Neural crest cell (in vitro differentiated cells): ENCODE measurements at places on chromosomes 5 and 9.

- DNase-seq: no peak
Measured at GRCh38 chr5:94223235-94223634, 395.2 kb downstream of the KIAA0825 start.

- DNase-seq: no peak
Measured at GRCh38 chr5:180960209-180960608, 28.4 kb upstream of the BTNL3 start.

- DNase-seq: no peak
Measured at GRCh38 chr9:112605518-112605917, 112.4 kb downstream of the INIP start.

GRCh38 chr5:177447611-177448243, 1.1 kb downstream of the PRR7 start:
- DNase-seq: peak; percentile 58

- DNase-seq: no peak
Measured at GRCh38 chr9:136659861-136660784, 2.6 kb upstream of the EGFL7 start.

DNA sequence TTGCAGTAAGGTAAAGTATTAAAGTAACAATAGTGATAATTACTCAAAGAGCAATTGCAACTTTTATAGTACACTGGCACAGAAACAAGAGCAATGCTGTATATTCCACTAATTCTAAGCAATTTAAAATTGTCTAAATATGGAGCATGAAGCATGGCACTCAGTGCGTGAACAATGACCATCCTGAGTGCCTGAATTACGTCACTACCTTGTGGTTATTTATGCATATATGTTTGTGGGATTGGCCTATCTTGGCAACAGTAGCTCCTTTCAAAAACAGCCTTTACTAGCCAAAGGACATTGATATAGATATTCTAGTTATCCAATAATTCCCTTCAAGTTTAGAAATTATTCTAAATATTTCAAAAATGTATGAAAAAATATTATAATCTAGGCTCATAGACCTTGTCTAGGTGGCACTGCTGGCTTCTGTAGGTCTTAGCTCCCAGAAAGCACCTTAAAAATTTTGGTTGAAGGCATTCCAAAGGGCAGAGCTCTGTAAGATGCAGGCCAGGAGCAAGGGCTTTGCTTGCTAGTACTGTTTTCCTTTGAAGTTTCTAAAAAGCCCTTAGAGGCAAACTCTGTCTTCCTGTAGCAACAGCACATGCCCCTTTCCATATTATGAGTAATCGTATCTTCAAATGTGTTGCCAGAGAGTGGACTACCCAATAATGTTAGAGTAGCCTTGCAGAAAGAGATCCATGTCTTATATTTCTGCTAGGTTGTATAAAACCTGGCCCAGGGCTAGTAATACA, 719.3 kb downstream of the NR2F1-AS1 start:
- no peak for DNase-seq

GRCh38 chr5:132253008-132253441, 4.5 kb upstream of the PDLIM4 start:
- DNase-seq: no peak

DNA sequence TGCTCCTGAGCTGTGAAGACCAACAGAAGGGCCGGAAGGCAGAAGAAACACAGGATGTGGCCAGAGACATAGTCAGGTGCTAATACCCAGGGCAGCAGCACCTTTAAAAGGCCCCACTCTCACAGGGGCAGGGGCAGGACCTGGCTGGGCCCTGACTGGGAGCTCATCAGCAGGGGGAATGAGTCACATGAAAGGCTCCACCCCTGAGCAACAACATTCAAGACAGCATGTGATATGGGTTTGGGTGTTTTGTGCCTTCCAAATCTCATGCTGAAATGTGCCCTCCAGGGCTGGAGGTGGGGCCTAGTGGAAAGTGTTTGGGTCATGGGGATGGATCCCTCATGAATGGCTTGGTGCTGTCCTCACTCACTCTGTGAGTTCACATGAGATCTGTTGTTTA, 181.7 kb downstream of the ERCC6L2 start:
- no peak for DNase-seq

- DNase-seq: no peak
Measured at GRCh38 chr9:93086447-93087224, 9.4 kb upstream of the CARD19 start.

DNA sequence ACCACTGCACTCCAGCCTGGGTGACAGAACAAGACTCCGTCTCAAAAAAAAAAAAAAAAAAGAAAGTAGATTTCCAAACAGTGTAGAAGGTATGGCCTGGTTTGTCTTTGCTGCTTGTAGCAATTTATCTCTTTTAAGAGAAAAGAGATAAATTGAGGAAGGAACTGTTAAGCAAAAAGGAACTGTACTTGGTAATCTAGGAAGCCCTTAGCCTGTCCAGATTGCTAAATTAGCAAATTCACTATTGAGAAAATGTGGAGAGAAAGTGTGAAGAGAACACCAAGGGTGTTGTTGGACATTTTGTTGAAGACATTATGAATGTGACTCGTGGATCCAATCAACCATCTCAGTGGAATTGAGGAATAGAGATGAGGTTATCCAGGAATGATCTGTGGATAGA, 13.0 kb upstream of the SUSD3 start:
- no peak for DNase-seq

GRCh38 chr5:98110791-98111190, 662.7 kb upstream of the RGMB start:
- no peak for DNase-seq

DNA sequence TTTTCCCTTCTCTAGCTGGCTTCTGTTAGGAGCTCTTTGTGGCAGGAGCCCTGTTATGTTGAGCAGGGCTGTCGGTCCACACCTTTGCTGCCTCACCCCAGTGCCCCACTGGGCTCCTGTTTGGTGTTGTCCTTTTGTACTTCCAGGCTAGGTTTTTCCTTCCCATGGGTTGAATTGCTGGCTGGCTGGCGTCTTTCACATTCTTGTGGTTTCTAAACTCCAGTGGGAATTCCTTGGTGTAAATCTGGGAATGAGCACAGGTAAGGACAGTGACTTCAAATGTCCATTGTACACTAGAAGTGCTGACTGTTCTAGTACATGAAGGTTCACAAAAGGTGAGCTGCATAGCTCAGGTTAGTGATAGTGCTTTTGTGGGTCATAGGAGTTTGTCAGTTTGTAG, 30.4 kb downstream of the RASGRF2 start:
- DNase-seq: no peak

GRCh38 chr9:107675351-107676259, 186.0 kb upstream of the KLF4 start:
- no peak for DNase-seq

GRCh38 chr5:23820765-23821471, 313.5 kb downstream of the PRDM9 start:
- DNase-seq: no peak

DNA sequence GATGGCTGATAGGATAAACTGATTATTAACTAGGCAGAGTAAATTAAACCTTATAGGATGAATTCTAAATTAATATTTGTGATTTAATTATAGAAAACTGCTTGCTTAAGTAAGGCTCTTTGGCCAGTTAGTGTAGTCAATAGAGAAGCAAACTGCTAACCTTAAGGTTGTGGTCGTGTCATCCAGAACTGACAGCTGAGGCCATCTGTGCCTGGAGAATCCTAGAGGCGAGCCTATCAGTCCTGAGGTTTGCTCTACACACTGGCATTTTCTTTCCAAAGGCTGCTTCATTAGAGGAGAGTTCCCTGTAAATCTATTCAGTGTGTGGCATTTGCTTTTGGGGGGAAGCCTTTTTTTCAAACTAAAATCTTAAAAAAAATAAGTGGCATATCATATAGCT, 169.2 kb downstream of the MEF2C start:
- DNase-seq: no peak

DNA sequence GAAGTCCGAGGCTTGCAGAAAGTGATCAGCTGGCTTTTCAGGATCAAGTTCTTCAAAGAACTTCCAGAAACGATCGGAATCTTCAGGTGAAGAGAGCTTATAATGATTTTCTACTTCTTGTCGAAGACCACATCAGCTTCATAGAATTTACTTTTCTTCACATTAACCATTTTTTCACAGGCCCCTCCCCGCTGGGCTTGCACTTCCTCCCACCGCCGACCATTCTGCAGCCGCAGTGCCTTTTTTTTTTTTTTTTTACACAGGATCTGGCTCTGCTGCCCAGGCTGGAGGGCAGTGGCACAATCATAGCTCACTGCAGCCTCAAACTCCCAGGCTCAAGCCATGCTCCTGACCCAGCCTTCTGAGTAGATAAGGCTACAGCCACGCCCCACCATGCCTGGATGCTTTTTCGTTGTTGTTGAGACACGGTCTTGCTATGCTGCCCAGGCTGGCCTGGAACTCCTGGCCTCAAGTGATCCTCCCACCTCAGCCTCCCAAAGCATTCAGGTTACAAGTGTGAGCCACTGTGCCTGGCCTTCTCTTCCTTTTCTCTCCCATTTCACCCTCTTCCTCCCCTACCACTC, 15.3 kb upstream of the RNF130 start:
- no peak for DNase-seq

GRCh38 chr5:10685115-10685521, 75.9 kb downstream of the DAP start:
- no peak for DNase-seq

DNA sequence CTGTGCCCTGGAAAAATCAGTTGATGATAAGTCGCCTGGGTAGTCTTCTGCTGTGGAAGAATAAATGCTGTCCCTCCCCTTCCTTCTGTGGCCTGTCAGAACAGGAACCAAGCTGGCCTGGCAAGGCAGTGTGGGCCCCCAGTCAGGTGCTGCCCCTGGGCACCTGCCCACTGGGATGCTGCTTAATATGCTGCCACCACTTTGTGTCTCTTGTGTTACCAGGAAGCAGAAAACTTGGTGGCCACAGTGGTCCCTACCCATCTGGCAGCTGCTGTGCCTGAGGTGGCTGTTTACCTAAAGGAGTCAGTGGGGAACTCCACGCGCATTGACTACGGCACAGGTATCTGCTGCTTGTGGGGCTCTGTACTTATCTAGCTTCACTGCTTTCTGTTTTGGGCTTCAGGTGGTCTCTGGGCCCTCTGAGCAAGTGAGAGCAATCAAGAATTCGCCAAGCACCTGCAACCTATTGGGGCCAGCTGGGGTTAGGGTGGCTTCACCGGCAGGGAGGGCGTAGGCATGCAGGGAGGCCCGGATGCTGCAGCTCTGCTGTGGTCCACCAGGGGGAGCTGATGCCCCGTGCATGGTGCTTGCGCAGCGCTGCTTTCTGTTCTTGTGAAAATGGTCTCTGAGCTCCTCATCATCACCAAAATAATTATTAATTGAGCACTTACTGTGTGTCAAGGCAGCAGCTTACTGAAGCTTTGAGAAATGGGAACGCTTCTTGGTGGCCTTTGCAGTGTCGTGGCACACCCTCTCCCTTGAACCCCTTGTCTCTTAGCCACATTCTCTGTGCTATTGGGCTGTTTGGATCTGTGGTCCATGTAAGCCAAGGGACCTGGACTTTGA, 20.3 kb downstream of the PTPA start:
- peak; percentile 88 for DNase-seq

DNA sequence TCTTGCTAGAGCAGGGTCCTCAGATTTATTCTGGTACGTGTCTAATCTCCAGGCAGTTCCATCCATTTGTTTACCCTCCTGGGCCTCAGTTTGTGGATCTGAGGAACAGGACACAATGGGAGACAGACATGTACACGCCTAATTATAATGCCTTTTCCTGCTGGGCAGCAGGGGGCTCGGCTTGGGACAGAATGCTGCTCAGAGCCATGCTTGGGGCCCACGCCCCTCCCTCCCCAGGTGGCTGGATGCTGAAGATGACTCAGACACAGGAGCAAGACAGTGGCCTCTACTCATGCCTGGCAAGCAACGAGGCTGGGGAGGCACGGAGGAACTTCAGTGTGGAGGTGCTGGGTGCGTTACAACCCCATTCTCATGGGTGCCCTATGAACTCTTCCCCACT, 72.7 kb upstream of the ASS1 start:
- no peak for DNase-seq

- DNase-seq: no peak
Measured at GRCh38 chr5:124154714-124155113, 591.7 kb downstream of the ZNF608 start.

GRCh38 chr9:132749306-132749705, 79.0 kb downstream of the GTF3C4 start:
- no peak for DNase-seq
